ENCODE measurements at places on chromosomes 16 and 17. TPM values are rescaled to one million over a fixed set of nuclear protein-coding genes. Genes with fewer than 3 reads are reported as not detected.

- no peak for DNase-seq
Observed at GRCh38 chr17:33639103-33639880, 346.2 kb upstream of the ASIC2 start.

- no peak for DNase-seq
Observed at GRCh38 chr16:8885674-8886592, 3.8 kb downstream of the LITAFD start.

GRCh38 chr16:56603589-56603988 lies 4.8 kb upstream of the MT2A start:
- no peak for DNase-seq

PHKG2 gene
- 15.8 TPM for total RNA-seq

- DNase-seq, result no peak
Observed at GRCh38 chr17:47119746-47120520, 69.2 kb downstream of the CDC27 start.

- no peak for DNase-seq
Observed at GRCh38 chr17:75194879-75195278, 10.6 kb upstream of the NUP85 start.

- no peak for DNase-seq
Observed at GRCh38 chr16:52101246-52101645, 445.7 kb downstream of the TOX3 start.

- no peak for DNase-seq
Observed at GRCh38 chr16:50694206-50694605, 800 bp downstream of the NOD2 start.

TBC1D3E gene
- total RNA-seq, result not detected
